ENCODE measurements at places on chromosomes 6 and 20.

- DNase-seq = no peak
Observed at GRCh38 chr20:44137266-44137801, 49.7 kb downstream of the JPH2 start.

DNA sequence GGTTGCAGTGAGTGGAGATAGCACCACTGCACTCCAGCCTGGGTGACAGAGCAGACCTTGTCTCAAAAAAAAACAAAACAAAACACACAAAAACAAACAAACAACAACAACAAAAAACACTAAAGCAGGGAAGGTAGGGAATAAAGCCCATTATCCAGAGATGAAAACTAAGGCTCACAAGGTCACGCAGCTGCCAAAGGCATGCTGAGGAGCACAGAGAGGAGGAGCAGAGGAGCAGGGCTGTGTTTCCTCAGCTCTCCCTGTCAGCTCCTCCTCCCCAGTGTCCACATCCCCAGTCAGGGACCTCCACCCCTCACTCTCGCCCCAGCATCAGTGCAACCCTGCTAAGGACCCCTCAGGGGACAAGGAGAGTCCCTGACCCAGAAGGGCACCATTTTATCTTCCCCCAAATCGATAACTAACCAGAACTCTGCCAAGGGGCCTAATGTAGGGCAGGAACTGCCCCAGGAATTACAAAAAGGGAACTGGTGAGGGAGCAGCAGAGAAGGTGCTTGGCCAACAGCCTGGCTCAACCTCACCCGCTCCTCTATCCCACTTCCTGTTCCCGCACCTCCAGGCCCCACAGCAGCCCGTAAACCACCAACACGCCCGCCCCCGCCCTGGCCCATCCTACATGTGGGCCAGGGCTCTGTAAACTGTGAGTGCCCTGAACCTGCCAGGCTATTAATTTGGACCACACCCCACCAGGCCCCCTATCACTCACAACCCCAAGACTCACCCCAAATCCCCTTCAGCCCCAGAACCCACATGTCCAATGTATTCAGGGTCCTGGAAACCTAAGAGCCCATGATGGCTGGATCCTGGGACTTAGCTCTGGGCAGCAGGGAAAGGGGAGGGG lies 9.0 kb downstream of the TEAD3 start:
- DNase-seq = no peak

DNA sequence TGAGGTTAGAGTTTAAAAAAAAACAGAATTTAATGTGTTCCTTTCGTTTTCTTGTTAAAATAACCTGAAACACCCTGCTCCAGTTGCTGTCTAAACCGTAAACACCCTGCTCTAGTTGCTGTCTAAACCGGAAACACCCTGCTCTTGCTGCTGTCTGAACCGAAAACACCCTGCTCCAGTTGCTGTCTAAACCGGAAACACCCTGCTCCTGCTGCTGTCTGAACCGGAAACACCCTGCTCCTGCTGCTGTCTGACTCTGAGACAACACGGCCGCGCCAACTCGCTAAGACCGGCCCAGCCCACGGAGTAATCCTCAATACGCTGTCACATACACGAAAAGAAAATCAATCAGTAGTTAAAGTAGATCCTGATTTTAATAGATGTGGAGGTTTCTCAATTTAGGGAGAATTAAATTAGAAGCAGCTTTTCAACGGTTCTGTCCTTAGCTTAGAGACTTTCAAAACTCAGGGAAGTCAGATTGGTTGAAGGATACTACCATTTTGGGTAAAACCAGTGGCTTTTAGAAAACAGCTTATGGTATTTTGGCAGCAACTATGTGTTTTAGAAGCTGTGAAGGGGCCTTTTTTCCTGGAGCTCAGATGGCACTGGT lies 98.3 kb downstream of the RAMACL start:
- DNase-seq = no peak

DNA sequence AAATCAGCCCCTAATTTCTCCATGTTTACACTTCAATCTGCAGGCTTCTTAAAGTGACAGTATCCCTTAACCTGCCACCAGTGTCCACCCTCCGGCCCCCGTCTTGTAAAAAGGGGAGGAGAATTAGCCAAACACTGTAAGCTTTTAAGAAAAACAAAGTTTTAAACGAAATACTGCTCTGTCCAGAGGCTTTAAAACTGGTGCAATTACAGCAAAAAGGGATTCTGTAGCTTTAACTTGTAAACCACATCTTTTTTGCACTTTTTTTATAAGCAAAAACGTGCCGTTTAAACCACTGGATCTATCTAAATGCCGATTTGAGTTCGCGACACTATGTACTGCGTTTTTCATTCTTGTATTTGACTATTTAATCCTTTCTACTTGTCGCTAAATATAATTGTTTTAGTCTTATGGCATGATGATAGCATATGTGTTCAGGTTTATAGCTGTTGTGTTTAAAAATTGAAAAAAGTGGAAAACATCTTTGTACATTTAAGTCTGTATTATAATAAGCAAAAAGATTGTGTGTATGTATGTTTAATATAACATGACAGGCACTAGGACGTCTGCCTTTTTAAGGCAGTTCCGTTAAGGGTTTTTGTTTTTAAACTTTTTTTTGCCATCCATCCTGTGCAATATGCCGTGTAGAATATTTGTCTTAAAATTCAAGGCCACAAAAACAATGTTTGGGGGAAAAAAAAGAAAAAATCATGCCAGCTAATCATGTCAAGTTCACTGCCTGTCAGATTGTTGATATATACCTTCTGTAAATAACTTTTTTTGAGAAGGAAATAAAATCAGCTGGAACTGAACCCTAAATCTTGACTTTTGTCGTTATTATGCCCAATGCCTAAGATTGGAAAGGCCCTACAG lies 4.5 kb downstream of the SOX4 start:
- peak; percentile 50 for DNase-seq

DNA sequence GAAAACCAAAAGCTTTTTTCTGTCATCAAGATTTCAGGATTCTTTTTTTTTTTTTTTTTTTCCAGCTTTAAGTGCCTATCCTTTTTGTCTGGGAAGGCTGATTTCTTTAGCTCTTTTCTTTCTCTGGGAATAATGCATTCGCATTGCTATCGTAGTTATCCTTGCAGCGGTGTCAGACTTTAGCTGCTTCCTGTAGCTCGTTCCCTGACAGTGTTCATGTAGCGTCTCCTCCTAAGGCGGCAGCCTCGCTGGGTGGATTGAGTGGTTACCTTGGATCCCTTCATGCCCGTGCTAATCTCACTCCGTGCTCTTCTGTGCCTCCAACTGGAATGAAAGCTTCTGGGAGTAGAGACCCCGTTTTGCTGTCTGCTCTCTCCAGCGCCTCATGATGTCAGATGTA lies 43.1 kb downstream of the UST start:
- no peak for DNase-seq

DNA sequence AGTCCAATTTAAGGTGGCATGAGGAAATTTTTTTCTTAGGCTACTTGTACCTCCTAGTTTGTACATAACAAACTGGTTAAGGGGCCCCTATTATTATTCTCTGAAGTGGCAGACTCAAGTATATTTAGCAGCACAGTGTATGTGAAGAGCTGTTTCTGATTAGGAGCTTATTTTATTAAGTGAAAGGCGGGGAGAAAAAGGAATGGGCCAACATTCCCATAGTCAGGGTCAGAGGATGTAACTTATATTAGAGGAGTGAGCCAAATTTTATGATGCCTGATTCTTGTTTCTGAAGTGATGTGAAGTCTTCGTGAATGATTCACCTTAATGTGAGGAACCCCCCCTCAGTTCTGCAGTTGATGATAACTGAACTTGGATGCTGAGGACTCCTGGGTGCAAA lies 2.8 kb downstream of the HECA start:
- DNase-seq = no peak

DNA sequence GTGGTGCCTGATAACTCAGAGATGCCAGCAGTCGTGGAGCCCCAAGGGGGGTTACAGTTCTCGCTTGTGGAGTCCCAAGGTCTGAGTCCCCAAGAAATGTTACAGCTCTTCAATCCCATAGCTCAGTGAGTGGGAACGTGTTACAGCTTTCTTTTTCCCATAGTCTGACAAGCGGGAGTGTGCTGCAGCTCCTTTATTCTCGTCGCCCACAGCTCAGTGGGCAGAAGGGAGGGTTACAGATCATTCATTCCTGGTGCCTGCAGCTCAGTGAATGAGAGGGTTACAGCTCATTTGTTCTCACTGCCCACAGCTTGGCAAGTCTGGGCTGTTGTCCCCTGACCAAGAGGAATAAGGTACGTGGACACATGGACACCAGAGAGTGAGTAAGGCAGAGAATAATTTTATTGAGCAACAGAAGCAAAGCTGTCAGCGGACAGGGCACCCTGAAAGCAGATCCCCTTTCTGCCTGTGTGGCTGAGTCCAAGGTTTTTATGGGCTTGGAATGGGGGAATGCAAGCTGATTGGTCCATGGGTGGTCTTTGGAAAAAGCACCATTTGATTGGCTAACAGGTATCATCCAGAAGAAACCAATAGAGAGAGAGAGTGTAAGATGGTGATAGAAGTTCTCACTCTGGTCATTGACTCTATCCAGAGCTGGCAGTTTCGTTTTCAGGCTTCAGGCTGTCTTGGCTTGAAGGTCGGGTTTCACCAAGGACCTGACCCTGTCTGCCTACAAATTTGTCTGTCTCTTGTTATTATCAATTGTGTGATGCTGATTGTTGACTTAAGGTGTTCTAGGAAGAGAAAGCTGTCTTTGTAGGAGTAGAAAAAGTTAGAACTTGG lies 16.4 kb downstream of the RNF217 start:
- DNase-seq = no peak

DNA sequence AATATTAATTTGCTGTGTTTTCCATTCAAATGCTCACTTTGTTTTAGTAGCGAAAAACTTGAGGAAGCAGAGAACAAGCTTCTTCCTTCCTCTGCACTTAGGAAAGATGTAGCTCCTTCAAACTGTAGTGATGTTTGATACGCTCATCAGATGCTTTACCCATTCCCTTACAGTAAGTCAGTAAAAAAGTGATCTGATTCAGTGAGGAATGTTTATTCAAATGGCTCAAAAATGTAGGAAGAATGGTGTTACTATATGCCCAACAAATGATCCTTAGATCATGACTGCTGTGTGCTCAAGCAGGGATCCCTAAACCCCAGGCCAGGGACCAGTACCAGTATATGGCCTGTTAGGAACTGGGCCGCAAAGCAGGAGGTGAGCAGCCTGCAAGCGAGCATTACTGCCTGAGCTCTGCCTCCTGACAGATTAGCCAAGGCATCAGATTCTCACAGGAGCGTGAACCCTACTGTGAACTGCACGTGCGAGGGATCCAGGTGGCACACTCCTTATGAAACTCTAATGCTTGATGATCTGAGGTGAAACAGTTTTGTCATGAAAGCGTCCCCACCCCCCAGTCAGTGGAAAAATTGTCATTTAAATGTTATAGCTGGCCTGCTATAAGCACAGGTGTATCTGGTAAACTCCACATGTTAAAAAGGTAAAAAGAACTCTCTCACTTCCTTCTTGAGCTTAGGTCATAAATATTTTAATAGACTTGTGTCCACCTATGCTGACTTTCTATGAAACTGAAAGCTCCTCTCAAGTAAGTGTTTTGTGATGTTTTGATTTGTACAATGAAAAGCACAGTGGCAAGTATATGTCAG lies 187.2 kb downstream of the FOXC1 start:
- DNase-seq = no peak

DNA sequence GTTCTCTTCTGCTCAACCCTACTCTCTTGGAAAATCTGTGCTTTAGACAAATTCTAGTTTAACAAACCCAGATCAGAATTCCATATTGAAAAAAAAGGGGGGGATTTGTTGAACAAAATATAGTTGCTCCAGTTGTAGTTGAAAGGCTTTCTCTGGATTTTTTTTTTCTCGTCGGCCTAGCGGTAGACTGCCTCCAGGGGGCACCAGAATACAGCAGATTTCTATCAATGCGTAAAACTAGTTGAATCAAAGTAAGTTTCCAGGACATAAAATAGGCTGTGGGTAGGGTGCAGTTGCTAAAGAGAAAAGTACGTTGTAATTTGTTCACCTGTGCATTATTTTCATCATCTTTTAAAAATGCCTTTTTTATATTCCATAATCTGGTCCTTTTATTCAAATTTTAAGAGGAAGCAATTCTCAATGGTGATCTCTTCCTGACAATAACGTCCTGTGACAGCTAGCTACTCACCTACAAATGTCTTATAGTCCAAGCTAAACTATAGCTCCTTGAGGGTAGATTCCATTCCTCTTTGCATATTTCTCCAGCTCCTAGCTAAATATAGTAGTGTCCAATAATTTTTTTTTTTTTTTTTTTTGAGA lies 105.4 kb downstream of the PERP start:
- peak; percentile 69 for DNase-seq

- DNase-seq = no peak
Observed at GRCh38 chr6:23940466-23940865, 185.5 kb upstream of the NRSN1 start.

DNA sequence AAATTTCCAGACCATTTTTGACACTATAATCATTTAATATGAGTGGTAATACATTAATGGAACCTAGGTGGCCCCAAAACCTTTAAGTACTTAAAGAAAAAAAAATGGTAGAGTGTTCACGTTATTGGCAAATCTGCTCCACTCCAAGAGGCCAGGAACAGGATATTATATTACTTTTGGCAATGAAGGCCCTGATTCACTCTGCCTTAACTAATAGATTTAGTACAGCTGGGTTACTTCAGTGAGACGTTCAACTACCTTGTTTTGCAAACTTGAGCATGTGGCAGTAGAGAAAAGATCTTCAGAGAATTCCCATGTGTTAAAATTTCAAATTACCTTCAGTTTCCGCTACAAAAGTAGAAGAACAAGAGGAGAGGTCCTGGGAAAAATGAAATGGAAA lies 12.8 kb downstream of the ADNP start:
- no peak for DNase-seq

- no peak for DNase-seq
Observed at GRCh38 chr6:137403855-137404254, 90.3 kb downstream of the OLIG3 start.

DNA sequence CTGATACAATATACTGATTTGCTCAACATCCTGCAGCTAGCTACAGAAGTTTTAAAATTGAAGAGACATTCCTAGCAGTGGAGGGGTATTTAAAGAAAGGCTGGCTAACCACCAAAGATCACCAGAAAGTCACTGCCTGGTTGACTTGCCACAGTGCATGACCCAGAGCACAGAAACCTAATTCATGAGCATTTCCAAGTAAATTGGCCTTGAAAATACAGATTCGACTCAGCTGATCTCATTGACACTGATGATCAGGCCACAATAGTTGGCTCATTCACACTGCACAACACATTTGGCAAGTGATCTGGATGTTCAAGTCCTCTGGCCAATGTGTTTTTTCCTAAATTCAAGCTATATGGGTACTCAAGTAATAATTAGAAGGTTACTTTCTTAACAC lies 13.3 kb upstream of the TDRD6 start:
- DNase-seq = no peak

All from retina (tissue), 1 donor.